Hindlimb muscle (tissue), 1 donor: ENCODE measurements at places on chromosomes 13 and 19.

- DNase-seq: no peak
These were observed 7.2 kb downstream of the WDR18 start for GRCh38 chr19:991174-991931.

DNA sequence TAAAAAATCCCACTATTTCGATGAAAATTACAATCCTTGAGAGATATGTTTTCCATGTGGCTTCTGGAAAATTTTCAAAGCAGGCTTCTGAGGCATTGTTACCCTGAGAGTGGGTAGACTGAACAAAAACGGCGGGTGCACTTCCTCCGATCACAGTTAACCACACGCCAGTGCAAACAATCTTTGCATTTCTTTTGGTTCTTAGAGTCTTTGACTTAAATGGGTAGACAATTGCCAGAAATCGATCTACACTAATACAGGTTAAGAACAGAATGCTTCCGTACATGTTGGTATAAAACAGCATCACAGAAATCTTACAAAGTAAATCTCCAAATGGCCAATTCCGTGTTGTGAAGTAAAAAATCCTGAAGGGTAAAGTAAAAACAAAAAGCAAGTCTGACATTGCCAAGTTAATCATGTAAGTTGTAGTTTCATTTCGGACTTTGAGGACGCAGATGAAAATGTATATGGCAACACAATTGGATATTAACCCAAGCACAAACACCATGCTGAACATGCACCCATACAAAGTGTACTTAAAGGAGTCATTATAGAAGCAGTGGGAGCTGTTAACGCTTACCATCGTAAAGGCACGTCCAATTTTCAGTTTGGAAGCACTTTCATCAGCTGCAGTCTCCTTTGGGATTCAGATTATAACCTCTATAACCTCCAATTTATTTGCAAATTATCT lies 927 bp downstream of the LPAR6 start:
- DNase-seq: peak; percentile 54

DNA sequence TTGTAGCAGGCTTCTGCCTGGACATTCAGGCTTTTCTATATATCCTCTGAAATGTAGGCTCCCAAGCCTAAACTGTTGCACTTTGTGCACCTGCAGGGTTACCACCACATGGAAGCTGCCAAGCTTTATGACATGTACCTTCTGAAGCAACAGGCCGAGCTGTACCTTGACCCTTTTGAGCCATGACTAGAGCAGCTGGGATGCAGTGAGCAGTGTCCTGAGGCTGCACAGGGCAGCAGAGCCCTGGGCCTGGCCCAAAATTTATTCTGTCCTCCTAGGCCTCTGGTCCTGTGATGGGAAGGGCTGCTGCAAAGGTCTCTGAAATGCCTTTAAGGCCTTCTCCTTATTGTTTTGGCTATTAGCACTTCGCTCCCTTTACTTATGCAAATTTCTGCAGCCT lies 23.5 kb upstream of the CD177 start:
- no peak for DNase-seq

DNA sequence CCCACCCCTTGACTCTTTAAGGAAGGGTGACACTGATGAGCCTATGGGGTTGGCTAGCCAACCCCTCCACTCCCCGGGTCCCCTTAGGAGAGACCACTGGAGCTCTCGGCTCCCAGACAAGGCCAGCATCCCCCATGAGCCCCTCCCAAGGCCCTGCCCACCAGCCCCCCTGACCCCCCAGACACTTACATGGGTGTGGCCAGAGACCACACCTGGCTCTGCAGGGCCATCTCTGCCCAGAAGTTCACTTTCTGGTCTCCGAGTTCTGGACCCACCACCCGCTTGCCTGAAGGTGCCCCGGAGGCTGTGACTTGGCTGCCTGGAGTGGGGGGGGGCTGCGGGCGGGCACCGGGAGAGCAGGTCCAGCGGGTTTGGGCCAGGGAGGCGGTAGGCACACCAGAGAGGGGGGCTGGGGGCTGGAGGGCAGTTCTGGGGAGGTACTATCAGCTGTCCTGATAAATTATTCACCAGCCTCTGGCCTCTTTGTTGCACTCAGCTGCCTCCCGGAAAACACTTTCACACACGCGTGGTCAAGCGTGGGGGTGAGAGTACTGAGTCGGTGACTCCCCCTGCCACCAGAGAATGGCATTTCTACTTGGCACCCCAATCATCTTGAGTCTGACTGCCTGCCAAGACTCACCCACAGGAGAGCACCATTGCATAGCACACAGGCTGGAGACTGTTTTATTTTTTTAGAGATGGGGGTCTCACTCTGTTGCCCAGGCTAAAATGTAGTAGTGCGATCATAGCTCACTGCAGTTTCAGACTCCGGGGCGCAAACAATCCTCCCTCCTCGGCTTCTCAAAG lies at the start of gene PALM3:
TSS of gene PALM3 (minus strand) at position 326 of the 807 bp plus-strand sequence. CDS start at position 230, 96 bp downstream.
- no peak for DNase-seq

- DNase-seq: no peak
These were observed at the start of gene CRLF1 for GRCh38 chr19:18606281-18607225. Gene CRLF1 (minus strand): TSS chr19:18606799. CDS start chr19:18606656, 143 bp downstream.

- DNase-seq: no peak
These were observed 177.0 kb downstream of the ZNF536 start for GRCh38 chr19:30549151-30549550.

DNA sequence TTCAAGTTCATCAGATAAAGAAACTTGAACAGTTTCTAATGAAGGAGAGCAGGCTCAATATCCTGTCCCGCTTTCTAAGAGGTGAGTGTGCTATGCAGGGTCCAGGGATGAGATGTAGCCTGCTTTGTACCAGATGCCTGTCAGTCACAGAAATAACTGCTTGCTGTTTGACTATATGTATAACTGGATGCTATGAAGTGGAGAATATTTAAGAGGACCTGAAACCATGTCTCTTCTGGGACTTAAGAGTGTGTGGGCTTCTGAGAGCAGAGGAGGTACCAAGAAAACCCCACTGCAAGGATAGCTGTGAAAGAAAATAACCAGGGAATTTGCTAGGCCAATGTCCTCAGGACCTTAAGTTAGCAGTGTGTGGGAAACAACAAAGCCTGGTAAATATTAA lies 246.3 kb upstream of the RFC3 start:
- no peak for DNase-seq

GRCh38 chr13:47908197-47908902 lies 92.7 kb downstream of the SUCLA2 start:
- no peak for DNase-seq

- no peak for DNase-seq
These were observed 8.7 kb upstream of the SERPINE3 start for GRCh38 chr13:51330791-51331190.

DNA sequence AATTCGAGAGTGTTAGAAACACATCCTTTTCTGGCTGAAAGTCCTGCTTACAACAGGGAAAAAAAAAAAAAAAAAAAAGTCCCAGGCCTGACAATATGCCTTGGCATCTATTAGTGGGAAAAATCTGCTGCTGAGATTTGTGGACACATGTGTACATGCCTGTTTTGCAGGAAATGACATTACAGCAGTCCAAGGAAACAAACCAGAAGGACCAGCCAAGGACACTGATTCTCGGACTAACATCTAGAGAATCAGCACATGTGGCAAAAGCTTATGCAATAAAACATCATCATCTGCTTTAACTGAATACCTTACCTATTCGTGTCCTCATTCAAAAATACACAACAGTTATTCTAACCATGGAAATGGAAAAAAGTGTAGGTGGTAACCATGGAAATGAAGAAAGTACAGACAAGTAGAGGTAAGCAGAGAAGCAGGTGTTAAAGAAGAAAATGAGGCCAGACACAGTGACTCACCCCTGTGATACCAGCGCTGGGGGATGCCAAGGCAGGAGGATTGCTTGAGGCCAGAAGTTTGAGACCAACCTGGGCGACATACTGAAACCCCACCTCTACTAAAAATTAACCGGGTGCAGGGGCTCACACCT lies 9.4 kb upstream of the DPY19L3 start:
- no peak for DNase-seq
